Frontal cortex (tissue), 4 donors: ENCODE measurements at places on chromosomes 3 and 15.

- DNase-seq: no peak
These were observed 27.6 kb downstream of the KLHL18 start for GRCh38 chr3:47310391-47310790.

- DNase-seq: no peak
These were observed 503.4 kb upstream of the MDFIC2 start for GRCh38 chr3:70815817-70816216.

GRCh38 chr3:59430341-59430740 is 380.5 kb upstream of the CFAP20DC start:
- no peak for DNase-seq

DNA sequence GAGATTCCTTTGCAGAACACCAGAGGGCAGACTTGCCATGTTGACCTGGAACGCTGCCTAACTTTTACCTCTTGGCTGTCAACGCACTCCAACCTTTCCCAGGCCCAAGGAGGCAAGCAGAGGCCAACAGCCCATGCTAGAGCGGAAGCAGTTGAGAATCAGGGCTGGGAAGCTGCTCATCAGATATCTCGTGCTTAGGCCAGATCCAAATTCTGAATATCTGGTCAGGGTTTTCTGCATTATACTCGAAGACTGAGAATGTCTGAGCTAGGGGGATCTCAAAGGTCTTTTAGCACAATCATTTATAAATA is 2.5 kb downstream of the XIRP1 start:
- peak; percentile 61 for DNase-seq

DNA sequence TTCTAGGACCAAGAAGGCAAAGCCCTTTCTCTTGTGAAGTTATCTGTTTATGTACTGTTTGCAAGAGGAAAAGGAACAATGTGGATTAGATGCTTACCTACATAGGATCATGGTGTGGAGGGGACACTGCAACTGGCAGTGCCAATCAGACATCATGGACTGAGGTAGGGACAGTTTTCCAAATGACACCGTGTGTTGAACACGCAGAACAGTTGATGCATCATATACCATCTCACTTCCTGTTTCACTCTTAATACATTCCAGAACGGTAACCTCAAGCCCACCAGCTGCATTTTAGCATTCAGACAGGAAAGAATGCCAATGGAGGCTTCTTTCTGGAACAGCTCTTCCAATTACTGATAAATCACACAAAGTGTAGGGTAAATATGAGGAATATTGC is 397.7 kb upstream of the LMCD1 start:
- no peak for DNase-seq

DNA sequence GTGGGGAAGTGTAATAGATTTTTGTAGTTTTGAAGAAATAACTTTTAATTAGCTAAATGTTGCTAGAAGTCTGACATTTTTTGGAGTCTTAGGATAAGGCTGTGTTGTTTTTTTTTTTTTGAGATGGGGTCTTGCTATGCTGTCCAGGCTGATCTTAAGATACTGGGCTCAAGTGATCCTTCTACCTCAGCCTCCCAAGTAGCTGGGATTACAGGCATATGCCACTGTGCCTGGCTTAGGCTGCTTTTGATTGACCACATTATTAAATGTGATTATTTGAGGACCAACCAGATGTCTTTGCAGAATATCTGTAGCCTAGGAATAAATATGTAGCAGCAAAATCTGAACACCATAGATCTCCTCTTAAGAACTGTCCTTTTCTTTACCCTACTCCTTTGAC is 29.7 kb downstream of the HACD3 start:
- no peak for DNase-seq

GRCh38 chr15:82852941-82853561 is 43.6 kb downstream of the WHAMM start:
- no peak for DNase-seq

DNA sequence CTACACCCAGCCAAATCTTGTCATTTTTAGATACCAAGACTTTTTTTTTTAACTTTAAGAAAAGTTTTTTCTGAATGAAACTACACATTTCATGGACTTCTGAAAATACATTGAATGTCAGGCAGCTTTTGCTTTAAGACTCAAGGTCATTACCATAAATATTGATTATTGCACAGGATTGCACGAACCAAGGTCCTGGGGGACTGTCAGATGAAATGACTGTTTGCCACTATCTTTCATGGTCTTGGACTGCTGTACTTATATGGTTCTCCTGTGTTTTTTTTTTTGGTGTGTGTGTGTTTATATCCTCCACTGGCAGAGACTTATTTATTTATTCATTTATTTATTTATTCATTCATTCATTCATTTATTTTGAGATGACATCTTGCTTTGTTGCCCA is 6.9 kb upstream of the MYO1E start:
- no peak for DNase-seq

- DNase-seq: no peak
These were observed 4.4 kb downstream of the ITIH3 start for GRCh38 chr3:52798978-52799476.

GRCh38 chr15:77546870-77547269 is 85.8 kb downstream of the LINGO1 start:
- DNase-seq: no peak

DNA sequence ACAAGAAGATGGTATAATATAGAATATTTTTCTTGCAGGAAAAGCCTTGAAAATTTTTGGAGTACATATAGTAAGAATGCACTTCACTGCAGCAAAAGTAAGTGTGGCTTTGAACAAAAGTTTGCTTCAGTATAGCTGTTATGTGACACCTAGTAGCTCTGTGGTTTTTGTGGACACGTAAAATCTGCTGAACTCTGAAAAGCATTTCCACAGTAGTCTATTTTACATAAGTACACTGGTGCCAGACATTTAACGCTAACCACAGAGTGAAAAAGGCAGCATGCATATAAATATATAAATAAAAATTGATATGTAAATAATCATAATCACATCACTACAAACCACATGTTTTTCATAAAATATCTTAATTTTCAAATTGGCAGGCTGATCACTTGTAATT is 39.8 kb downstream of the CGGBP1 start:
- DNase-seq: no peak

DNA sequence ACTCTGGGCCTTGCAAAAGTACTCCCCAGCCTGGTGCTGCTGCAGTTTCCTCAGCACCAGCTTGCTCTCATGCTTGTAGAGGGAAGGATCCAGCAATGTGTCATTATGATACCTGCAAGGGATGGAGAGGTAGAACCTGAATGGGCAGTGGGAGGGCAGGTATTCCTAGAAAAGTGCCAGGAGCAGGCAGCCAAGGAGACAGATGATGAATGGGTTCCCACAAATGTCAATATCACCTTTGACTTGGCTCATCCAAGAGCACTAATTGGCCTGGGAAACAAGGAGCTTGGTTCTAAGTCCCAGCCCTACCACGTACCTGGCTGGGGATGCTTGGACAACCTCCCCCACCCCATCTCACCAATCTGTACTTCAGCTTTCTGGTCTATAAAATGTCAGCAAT is 9.4 kb downstream of the CILP start:
- no peak for DNase-seq

DNA sequence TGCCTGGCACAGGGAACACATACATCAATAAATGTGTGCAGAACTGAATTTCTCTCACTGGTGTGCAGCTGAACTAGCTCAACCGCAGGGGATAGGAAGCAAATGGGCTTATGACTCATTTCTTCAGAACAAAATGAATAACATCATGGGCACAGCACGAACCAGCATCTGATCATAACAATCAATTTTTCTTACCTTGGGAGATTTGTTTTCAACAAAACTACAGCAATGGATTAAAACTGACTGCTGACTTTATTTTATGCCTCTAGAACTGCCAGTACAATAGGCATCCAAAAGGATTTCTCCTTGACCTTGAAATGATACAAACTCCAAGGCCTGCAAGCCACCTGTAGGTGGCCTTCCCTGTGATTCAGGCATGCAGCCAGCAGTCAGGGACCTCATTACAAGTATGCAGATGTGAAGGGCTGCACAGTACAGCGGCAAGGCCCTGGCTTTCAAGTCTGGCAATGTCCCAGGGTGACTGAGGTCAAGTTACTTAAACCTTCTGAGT is 26.1 kb downstream of the TAMM41 start:
- no peak for DNase-seq

DNA sequence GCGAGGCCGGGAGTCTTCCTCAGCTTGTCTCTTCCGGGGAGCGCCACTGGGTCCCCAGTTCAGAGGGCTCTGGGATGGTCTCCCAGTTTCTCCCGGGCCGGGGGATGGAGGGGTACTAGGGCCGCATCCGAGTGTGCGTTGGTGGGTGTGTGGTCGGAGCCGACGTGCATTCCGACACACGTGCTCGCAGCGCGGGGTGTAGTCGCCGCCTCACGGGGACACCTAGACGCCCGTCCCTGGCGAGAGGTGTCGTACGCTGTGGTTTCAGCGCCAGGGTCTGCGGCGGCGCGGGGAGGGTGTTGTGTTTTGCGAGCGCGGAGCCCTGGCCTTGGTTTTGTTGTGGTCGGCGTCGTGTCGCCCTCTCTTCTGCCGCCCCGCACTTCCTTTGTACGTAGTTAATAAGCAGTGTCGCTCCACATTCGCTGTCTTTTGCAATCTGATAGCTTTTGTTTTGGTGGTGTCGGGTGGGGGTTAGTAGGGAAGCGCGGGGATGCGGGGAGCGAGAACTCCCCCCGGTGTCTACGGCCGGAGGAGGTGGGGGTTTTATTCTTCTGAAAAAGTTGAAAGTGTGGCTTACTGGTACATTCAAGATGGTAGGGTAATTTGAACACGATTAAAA is 2.2 kb downstream of the IGF1R start:
- DNase-seq: no peak

GRCh38 chr3:117893638-117894037 is 1141.0 kb downstream of the IGSF11 start:
- DNase-seq: no peak

DNA sequence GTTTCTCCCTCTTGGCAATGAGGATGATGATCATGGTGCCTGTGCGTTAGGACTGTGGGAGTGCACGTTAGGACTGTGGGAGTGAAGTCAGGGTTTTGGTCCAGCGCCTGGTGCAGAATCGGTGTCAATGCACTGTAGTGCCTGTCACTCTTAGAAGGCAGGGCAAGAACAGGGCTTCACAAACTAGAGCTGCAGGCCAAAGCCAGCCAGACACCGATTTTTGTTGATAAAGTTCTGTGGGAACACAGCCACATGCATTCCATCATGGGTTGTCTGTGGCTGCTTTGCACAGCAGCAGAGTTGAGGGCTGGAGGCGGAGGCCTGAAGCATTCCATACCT is 32.6 kb upstream of the NR2C2 start:
- DNase-seq: no peak

GRCh38 chr15:70853318-70853972 is 512 bp downstream of the LARP6 start:
- DNase-seq: peak; percentile 47

- DNase-seq: no peak
These were observed 105.2 kb upstream of the KLHL25 start for GRCh38 chr15:85899927-85900326.

GRCh38 chr3:137035631-137036030 is 77.8 kb downstream of the IL20RB start:
- no peak for DNase-seq

- DNase-seq: no peak
These were observed 103.2 kb downstream of the EPHB1 start for GRCh38 chr3:134898181-134898754.

GRCh38 chr15:42670451-42670850 is 66.5 kb downstream of the CDAN1 start:
- no peak for DNase-seq

GRCh38 chr3:80233576-80233975 is 465.8 kb upstream of the ROBO1 start:
- DNase-seq: no peak

DNA sequence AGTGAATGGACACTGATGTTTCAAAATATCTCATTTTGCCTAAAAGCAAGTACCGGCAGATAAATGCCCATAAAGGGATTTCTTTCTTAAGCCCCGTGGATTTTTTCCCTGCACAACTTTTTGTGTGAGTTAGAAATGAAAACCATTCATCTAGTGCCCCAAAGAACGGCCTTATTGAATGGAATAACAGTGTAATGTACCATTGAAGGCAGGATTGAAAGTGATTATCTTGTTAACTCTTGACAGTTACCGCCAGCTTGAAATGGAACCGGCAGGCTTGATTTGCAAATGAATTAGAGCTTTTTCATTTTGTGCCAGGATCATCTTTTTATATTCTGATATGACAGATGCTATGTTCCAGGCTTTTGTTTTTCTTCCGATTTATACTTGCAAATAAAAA is 162.2 kb downstream of the RSRC1 start:
- DNase-seq: no peak

DNA sequence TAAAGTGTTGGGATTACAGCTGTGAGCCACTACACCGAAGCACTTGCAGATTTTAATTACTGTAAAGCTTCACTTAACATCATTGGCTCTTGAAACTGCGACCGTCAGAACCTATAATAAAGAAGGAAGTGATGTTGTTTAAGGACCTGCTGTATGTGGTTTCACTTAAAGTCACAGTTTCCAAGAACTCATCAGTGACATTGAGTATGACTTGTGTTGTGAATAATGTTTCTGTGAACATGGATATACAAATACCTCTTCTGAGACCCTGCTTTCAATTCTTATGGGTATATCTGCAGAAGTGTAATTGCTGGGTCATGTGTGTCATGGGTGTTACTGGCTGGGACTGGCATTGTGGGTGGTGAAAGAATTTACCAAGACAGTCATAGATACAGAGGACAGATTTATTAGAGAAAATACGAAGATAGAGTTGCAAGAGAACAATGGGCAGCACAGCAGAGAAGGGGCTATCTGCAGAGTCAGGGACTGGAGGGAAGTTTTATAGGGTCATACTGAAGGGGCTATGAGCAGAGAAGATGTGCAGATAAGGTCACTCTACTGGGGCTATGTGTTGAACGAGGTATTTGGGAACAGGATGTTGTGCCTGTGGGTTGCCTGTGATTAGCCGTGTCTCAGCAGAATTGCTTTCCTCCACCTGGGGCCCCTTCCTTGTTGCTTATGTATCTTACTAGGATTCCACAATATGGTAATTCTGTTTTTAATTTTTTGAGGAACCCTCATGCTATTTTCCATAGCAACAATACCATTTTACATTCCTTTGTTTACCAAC is 4.5 kb downstream of the NDUFB5 start:
- no peak for DNase-seq

GRCh38 chr3:157531301-157531660 is 28.1 kb upstream of the VEPH1 start:
- DNase-seq: no peak

DNA sequence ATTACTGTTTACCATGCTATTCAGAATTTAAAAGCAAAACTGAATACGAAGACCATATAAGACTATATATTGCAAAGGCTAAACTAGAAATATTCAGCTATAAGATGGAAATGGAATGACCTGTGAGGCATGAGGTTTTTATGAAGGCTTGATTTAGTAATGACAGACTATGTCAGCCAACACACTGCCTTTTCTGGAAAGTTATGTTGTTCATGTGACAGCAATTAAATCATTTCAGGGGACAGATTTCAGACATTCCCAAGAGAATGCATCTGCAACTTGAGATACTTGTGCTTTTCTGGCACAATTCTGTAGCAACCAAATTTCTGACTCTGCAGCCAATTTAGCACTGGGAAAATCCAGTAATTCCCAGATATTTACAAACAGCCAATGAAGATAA is 8.6 kb upstream of the GATM start:
- DNase-seq: no peak

DNA sequence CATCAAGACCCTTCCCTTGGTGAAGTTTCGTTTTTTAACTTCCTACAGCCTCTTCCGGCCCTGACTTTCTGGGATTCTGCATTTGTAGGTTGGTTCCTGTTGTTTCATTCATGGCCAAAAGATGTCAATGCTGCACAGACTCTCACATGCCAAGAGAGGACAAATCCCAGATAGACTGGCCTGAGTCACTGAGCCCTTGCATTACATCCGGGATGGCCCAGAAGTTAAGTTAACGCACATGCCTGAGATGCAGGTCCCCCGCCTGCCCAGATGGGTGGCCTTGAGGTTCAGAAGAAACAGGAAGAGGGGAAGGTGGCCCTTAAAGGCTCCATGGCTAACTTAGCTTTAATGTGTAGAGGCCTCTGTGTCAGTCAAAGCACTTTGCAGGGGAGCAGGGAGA is 51.6 kb upstream of the SRGAP3 start:
- DNase-seq: no peak
